ENCODE measurements at places on chromosomes 6 and 20.

GRCh38 chr20:1846876-1847275 lies 48.3 kb upstream of the SIRPA start:
- DNase-seq: no peak

- no peak for DNase-seq
Observed at GRCh38 chr6:83505356-83505755, 7.0 kb upstream of the PRSS35 start.

- DNase-seq: no peak
Observed at GRCh38 chr6:43359381-43359780, 10.1 kb downstream of the ZNF318 start.

DNA sequence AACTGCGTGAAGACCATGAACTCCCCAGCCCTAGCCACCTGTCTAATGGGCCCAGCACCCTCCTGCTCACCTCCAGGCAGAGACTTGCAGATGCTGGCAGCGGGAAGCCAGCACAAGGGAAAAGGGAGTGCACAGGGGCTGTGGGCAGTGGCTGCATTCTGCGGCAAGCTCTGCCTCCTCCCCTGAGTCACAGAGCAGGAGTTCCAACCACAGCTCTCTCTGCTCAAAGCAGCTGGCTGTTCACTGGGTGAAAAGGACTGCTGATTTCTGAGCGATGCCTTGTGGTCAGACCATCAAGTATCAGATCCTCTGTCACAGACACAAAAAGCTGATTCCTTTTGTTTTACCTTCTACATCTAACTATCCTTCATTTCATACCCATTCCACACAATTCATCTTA lies 10.5 kb downstream of the NKX2-2 start:
- DNase-seq: no peak

DNA sequence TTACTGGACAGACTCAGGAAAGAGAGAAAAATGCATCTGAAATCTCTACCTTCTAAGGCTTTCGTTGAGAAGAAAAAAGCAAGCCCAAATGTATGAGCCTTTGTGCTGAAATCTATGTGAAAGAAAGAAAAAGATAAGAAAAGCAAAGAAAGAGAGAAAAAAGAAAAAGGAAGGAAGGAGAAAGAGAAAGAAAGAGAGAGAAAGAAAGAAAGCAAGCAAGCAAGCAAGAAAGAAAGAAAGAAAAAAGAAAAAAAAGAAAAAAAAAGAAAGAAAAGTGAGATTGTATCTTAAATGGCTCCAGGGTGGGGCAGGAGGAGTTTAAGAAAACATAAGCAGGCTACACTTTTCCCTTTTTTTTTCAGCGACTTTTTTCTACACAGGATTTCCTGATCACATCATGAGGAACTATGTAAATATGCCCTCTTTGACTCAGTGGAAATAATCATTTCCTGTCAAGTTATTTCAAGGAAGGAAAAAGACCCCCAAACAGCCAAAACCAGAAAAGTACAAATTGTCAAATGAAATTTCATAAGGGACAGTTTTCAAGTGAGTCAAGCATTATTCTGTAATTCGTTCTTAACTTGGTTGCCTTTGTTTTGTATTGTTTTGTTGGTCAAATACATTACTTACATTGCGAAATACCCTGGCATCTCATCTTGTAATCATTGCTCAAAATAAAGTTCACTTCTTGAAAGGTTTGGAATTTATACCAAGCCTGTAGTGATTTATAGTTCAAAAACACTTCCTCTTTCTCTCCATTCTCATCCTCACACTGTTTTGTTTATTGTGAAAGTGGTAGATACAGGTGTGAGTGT lies 79.5 kb upstream of the RNF217 start:
- no peak for DNase-seq

All from NCI-H774 (cell line).